ENCODE measurements at places on chromosomes 11 and 22.

DNA sequence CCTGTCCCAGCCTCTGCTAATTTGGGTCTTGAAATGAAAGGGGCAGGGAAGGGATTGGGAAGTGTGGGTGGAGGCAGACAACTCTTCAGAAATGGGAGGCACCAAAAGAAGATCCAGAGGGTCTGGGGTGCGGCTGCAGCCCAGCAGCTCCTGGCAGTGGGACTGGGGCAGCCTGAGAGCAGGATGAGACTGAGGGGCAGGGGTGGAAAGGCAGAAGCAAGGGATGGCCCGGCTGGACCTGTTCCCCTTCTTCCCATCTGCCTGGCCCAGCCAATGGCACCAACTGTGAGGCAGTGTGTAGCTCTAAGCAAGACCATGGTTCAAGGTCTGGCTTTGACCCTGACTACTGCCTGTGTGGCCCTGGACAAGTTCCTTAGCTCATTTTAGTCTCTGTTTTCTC is 160.4 kb downstream of the ENTHD1 start:
- DNase-seq = no peak

DNA sequence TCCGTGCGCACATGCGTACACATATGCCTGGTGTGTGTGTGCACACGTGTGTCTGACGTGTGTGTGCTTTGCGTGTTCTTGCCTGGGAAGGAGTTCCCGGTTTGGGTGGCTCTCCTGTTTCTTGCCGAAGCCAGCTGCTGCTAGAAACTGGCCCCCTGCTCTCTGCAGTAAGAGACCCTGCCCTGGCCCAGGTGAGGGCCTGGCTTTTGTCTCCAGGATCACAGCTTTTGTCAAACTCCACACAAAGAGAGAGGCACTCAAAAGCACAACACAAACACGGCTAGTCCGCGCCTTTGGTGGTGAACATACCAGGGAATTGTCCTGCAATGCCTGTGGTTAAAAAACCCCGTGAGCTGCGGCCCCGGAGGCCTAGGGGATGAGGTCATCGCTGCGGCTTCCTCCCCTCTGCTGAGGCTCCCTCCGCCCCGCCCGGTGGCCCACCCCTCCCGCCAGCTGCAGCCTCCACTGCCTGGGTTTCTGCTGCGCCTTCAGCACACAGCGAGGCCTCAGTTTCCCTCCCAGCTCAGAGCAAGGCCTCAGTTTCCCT is 88.9 kb downstream of the KCNQ1 start:
- DNase-seq = peak; percentile 52

GRCh38 chr11:57709802-57710367 is 2.1 kb downstream of the MED19 start:
- no peak for DNase-seq

DNA sequence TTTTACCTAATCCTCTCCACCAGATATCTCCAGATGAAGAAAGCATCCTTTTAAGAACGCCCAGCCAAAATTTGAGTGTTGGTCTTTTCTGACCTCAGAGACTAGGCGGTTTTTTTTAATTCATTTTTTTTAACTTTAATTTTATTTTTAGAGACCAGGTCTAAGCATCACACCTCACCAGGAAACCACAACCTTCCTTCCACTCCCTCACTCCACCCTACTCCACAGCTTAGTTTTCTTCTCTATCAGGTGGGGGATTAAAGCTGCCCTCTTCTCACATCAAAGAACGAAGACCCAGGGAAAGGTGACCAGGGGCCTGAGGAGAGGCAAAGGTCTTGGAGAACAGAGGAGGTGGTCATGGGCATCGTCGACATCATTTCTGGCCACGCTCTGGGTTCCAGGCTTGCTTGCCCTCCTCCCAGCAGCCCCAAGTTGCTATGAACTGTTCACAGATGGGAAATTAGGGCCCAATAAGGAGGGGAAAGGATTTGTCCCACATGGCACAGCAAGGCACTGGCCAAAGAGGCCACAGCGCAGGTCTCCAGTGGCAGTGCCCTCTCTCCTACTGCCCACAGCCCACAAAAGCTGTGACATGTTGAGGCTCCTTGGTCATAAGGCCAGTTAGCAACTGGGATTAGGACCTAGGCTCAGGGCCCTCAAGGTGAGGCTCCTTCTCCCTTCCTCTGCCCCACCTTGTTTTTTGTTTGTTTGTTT is 1.4 kb upstream of the PEX16 start:
- DNase-seq = no peak

DNA sequence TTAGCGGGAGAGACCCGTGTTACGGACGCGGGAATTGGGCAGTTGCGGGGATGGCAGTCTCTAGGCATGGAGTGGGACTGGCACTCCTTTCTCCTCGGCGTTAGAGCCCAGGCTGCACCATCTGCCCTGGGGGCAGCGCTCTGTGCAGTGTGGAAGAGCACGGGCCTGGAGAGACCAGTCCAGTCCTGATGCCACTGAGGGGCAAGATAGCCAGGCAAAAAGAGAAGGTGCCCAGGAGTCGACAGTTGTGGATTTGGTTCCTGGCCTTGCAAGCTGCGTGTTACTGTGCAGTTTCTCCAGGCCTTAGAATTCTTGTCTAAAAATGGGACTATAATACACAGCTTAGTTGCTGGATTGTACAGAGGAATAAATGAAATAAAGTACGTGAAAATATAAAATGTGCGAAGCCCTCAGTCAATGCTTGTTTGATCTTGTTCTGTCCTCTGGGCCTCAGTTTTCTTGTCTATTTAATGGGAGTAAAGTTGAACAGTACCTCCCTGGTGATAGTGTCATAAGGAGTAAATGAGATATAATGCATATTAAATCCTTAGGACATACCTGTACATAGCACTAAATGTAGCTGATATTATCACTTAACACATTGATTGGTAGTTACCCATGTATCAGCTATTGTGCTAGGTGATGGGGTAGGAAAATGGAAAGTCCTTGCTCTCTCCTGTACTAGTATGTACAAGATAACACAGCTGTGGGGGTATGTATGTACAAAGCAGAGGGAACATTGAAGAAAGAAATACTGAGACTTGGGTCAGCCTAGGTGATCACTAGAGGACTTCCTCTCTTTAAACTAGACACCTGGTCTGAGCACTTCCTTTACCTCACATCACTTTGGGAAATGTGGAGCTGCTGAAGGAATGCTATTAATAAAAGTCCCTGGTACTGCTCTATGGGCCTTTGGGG is 1.2 kb downstream of the ATXN10 start:
- no peak for DNase-seq

- no peak for DNase-seq
Observed at GRCh38 chr11:115927823-115928329, 423.7 kb upstream of the CADM1 start.

GRCh38 chr11:66115638-66116301 is 45.7 kb downstream of the PACS1 start:
- DNase-seq = no peak

DNA sequence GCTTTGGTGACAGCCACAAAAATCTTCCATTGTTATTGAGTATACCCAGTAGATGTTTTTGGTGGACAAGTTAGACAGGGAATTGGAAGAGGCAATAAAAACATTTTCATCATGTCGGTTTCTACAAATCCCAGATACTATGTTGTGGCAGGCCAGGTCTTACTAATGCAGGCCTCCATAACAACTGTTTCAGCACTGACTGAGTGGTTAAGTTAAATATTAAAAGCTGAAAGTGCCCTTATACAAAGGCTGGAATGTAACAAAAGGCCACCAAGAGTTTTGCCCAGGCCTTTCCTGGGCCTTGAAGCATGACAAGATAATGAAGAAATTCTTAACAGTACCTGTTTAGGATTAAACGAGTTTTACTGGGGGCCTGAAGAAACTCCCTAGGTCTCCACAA is 29.3 kb downstream of the DMC1 start:
- DNase-seq = no peak

DNA sequence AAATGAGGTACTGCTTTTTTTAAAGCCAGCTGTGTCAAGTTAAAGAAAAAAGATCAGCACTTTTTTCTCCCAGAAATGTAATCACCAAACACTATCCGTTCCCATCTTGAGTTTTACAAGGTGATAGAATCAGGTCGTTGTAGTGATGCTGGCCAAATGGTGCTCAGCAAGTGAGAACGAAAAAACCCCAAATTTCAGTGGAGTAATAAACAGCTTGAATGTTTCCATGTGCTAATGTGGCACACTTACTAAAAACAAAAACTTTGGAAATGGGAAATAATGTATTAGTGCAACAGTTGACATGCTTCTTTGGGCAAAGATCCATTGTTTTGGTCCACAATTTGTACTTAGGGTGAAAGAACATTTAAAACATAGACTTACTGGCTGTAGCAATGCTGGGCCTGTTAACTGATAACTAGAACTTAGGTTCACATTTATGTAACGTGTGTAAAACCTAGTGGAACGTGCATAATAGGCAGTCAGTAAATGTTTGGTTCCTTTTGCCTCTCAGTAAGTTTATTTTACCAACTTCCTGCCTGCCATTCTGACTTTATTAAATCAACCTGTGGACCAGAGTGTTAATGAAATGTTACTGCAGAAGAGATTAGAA is 15.4 kb upstream of the GDPD4 start:
- no peak for DNase-seq

GRCh38 chr11:94593030-94593429 is 25.9 kb downstream of the PIWIL4 start:
- DNase-seq = no peak

DNA sequence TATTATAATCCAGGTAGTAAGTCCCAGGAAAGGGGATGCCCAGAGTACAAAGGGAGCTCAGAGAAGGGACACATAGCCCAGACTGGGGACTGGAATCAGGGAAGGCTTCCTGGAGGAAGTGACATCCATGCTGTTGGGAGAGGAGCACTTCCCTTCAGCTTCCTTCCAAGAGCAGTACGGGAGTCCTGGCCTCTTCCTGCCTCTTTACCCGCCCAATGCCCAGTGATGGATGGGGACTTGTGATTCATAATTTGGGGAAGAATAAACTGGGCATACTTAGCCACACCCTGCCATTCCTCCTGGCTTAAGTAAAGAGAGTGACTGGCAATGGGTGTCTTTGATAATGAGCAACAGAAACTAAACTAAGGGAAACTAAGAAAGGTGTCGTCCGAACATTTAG is 11.5 kb downstream of the C11orf91 start:
- no peak for DNase-seq

DNA sequence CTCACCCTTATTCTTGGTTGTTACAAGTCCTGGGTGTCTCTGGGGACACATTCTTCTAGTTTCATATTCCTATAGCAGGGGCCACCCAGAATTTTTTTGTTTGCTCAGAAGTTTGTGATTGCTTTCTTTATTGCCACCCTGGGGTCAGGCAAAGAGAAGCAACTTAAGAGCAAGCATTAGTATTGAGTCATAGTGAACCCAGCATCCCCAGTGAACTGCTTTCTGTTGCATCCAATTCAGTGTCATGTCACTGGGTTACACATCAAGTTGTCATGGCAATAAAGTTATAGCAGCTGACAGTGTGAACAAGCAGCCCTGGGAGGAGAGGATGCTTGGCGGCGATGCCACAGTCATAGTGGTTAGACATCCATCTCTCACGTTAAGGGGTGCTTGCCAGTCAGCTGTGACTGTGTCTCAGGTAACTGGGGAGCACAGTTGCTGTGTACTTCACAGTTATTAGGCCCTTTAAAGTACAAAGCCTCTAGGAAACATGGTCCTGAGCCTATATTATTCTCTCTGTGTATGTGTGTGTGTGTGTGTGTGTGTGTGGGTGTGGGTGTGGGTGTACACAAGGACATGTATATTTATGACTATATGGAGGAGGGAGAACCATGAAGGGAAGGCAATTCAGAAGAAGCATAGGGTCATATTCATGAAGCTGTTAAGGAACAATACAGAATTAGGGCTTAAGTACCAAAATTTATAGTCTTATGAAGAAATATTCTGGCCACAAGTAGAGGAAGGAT is 52.5 kb downstream of the TRIM44 start:
- DNase-seq = peak; percentile 31

DNA sequence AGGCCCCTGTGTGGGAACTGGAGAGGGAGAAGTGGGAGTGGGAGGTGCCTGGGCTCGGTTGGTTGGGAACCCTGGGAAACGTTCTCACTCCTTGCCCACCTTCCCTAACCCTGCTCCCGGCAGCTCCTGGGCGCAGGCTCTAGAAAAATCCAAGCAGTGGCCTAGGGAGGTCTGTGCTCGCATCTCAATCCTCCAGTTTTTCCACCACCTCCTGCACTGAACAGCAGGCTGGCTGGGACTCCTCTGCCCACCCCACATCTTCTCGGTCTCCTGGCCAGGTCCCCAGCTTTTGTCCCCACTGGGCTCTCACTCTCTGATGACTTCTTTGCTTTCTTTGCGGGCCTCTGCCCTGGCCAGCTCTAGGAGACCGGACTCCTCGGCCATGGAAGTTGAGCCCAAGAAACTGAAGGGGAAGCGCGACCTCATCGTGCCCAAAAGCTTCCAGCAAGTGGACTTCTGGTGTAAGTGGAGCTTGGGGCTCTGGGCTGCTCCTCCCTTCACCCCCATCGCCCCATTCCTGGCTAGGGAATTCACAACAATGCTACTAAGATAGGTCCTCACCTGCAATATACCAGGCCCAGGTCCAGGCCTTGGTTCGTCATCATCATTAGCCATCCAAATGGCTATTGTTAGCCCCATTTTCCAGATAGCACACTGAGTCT is 35.6 kb downstream of the PRDM11 start:
- no peak for DNase-seq

- DNase-seq = no peak
Observed at GRCh38 chr11:925158-925495, 543 bp upstream of the AP2A2 start.

DNA sequence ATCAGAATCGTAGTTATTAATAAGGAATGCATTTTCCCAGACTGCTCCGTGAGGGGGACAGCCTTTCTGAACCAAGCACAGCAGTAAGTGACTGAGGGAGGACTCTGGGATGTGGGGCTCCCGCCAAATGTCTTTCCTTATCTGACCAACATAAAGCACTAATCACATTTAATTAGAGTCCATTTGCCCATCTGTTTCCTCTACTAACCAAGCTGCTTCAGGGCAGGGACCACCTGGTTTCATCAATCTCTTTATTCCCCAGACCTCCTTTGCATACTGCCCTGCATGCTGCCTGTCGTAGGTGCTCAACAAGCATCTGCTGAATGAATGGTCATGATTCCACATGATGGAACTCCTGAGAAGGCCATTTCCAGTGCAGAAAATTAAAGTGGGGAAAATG is 29.4 kb downstream of the SMCO4 start:
- DNase-seq = no peak

- DNase-seq = no peak
Observed at GRCh38 chr22:44917372-44918165, 92.2 kb downstream of the PHF21B start.

GRCh38 chr11:46117842-46118241 is 3.4 kb downstream of the PHF21A start:
- no peak for DNase-seq
